NCI-H345 (cell line): ENCODE measurements at places on chromosomes 3 and 15.

DNA sequence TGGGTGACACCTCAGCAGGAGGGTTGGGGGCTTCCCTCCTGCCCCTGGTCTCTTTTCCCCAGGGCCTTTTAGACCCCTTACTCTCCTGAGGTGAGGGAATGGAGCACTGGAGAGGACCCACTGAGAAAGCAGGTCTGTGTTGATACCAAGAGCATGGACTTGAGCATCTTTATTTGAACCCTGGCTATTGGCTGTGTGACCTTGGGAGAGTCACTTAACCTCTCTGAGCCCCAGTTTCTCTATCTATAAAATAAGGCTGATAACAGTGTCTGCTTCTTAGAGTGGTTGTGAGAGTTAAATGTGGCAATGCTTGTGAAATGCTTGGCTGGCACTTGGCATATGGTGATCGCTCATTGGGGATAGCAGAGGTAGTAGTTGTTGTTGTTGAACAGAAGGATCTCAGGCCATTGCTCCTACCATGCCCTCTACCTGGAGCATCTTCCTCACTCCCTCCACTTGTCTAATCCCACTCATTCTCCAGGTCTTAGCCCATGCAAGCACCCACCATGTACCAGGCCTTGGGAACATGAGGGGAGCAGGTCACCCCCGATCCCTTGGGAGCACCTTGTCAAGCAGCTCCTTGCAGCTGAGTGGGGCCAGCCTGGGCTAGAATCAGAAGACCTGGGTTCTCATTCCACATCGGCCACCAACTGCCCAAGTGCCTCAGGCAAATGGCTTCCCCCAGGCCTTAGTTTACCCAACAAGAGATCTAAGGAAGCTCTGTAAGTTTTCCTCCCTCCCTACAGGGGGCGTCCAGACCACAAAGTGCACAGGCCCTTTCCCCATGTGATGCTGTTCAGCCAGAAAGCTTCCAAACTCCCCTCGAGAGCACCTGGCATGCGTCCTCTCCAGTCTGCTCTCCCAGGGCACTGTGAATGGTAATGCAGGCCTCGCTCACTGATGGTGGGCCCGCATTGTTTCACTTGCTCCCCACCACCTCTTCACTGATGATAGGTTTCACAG, 96.7 kb downstream of the LSM3 start:
- DNase-seq, result no peak

DNA sequence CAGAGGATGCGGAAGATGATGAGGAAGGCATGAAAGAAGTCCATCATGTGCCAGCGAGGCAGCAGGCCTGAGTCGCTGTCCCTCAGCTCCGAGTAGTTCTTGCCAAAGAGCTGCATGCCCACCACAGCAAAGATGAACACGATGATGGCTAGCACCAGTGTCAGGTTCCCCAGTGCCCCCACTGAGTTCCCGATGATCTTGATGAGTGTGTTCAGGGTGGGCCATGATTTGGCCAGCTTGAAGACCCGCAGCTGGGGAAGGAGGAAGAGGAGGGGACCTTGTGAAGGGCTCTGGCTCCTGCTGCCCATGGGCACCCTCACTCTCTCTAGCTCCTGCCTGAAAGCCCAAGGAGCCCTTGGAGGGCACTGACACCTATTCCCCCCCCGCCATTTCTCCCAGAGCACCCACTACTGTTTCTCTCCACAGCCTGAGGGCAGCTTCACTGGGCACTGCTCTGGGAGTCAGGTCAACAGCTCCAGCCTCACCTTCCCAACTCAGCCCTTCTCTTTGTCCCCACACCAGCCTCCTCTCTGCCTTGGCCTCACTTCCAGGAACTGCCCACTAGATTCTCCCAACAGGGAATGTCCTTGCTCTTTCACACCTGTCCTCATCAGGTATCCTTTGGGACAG, 63.6 kb downstream of the SCN5A start:
- DNase-seq, result no peak

DNA sequence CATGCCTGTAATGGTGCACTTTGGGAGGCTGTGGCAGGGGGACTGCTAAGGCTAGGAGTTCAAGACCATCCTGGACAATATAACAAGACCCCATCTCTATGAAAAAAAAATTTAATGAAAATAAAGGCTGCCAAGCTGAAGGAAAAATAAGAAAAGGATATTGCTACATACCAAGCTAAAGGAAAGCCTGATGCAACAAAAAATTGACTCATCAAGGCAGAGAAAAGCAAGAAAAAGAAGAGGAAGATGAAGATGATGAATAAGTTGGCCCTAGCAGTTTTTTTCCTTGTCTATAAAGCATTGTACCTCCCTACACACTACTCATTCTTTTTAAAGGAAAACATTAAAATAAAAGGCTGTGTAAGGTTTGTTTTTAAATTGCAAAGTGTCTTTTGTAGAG, 441.9 kb upstream of the MDFIC2 start:
- no peak for DNase-seq

GRCh38 chr3:184526088-184526433, 35.5 kb upstream of the EPHB3 start:
- DNase-seq, result peak; percentile 73

DNA sequence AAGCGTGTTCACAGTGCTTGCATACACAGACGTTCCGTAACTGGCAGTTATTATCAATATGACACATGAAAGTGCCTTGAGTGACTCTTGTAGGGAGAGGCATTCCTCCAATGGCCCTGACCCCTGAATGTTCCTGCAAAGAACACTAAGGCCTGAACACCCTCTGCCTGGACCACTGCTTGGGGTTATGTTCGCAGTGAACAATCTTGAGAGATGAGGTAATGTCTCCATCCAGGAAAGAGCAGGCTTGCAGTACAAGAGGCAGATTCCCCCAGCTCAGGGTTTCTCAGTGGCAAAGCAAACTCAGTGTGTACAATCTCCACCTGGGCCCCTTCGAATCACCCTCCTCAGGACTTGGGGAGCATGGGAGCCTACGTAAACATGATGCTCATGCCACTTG, 324.6 kb downstream of the MAGI1 start:
- DNase-seq, result no peak

DNA sequence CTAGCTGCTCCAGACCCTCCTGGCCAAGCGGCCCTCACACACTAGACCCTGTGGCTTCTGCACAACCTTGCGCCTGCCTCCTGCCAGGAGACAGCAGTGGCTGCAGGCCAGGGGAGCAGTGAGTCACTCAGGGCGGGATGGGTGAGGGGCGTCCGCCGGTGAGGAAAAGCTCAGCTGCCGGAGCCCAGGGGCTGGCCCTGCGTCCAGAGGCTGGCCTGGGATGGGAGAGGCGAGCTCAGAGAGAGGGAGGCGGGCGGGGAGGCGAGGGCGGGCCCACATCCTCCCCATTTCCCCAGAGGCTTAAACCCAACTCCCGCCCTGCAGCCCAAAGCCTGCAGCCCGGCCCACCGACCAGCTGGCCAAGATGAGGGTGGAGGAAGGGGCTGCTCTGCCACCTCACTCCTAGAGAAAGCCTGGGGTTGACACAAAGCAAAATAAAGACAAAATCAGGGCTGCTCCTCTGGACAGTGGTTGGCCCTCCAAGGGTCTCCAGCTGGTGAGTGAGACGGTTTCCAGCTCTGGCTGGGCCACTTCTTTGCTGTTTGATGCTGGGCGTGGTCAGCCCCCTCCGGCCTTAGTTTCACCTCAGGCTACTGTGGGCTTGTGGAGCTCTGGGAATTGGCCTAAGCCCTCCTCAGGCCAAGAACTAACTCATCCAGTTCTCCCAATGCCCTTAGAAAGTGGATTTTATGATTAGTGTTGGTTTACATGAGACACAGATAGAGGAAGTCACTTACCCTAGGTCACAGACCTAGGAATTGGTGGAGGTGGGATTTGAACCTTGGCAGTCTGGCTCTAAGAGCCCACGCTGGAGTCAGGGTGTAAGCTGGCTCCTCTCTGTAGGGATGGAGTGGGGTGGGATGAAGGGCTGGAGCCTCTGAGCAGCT, 50.6 kb downstream of the IQSEC1 start:
- DNase-seq, result no peak

- no peak for DNase-seq
These were observed 32.2 kb downstream of the EIF1B start for GRCh38 chr3:40341671-40342070.

DNA sequence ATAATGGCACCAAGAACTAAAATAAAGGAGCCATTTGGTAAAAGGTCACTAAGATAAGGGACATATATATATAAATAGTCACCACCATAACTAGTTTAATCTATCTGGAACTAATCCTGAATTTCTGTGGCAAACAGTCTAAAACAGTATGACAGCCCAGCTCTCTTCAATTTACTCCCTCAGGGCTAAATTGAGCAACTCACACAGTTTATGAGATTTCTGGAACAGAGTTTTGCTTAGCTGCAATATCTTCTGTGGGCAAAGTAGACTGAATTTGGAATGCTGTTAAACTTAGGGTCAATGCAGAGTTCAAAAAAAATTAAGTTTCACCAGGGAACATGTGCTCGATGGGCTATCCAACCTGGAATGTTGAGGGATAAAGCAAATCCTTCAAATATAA, 70.1 kb upstream of the VEPH1 start:
- no peak for DNase-seq

DNA sequence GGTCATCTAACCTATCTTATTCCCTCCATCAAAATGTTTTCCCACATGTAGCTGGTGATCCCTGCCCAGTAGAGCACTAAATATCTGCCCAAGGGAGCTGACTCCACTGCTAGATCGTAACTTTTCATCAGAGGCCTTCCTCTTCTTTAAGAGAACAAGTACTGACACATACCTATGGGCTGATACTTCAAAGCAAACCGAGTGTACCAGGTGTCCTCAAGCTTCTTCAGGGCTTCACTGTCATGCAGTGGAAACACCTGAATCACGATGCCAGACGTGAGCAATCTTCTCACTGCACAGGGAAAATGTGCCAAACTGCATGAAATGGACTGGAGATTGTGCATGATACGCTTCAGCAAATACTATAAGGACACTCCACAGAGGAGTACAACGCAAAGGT, 41.6 kb downstream of the ANO10 start:
- DNase-seq, result no peak

DNA sequence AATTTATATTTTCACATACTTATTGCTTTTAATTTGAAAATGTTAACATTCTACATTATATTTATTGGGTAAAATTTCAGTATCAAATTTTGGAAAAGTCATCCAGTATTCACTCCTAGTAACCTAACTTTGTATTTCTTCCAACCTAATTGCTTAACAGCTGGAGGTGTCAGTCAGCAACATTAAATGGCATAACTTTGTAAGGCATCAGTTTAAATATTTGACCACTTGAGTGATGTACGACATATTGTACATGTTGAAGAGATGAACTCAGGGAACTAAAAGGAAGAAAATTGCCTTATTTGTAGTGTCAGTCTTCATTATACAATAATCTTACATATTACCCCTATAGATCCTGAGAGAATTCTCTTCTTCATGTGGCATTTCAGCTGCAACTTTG, 326.8 kb downstream of the NAALADL2 start:
- DNase-seq, result no peak

GRCh38 chr3:34300621-34301020, 502.2 kb downstream of the PDCD6IP start:
- DNase-seq, result no peak

- no peak for DNase-seq
These were observed 122.9 kb downstream of the NSUN3 start for GRCh38 chr3:94185753-94186152.

GRCh38 chr3:9110802-9111201, 138.6 kb downstream of the SRGAP3 start:
- no peak for DNase-seq

- DNase-seq, result no peak
These were observed 117.0 kb upstream of the MRPL3 start for GRCh38 chr3:131619821-131620220.
